ENCODE measurements at places on chromosomes 6 and 20. TPM values are rescaled to one million over a fixed set of nuclear protein-coding genes. Genes with fewer than 3 reads are reported as not detected.
A peak's percentile ranks its signal among the peaks of the same experiment; 100 is the strongest.

GRCh38 chr20:50953196-50953595 lies 5.1 kb downstream of the DPM1 start:
- H3K4me3 ChIP-seq = no peak overlapping the region
- H3K4me1 ChIP-seq = peaks cover 22% of the 10 kb centered on the region
- H3K27me3 ChIP-seq = no peaks in the 10 kb centered on the region
- DNase-seq = no peak

E2F3 gene
- 26.8 TPM for total RNA-seq

DNA sequence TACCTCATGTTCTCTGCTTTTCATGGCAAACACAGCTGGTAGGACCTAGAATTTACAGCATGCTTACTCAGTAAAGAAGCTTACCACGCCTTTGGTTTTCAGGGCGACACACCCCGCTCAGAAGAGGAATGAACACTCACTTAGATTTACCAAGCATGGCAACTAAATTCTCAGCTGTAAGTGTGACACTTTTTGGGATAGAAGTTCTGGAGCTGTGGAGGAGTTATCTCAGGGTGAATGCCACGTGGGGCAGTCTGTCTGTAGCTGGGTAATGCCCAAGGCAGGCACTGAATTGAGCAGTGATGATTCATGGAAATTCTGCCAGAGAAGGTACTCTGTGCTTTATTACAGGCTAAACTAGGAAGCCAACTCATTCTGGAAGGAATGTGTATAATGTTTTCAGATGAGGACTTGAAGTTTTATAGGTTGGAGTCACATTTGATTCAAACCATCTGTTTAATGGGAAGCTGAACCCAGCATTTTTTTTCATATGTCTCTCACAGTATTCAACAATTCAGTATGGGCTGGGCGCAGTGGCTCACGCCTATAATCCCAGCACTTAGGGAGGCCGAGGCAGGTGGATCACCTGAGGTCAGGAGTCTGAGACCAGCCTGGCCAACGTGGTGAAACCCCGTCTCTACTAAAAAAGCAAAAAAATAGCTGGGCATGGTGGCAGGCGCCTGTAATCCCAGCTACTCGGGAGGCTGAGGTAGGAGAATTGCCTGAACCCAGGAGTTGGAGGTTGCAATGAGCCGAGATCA lies 3.5 kb upstream of the PRIM2 start:
- H3K4me3 ChIP-seq = no peak overlapping the region
- H3K27ac ChIP-seq = no peak overlapping the region
- H3K4me1 ChIP-seq = peaks cover 9% of the 10 kb centered on the region
- DNase-seq = no peak

DNA sequence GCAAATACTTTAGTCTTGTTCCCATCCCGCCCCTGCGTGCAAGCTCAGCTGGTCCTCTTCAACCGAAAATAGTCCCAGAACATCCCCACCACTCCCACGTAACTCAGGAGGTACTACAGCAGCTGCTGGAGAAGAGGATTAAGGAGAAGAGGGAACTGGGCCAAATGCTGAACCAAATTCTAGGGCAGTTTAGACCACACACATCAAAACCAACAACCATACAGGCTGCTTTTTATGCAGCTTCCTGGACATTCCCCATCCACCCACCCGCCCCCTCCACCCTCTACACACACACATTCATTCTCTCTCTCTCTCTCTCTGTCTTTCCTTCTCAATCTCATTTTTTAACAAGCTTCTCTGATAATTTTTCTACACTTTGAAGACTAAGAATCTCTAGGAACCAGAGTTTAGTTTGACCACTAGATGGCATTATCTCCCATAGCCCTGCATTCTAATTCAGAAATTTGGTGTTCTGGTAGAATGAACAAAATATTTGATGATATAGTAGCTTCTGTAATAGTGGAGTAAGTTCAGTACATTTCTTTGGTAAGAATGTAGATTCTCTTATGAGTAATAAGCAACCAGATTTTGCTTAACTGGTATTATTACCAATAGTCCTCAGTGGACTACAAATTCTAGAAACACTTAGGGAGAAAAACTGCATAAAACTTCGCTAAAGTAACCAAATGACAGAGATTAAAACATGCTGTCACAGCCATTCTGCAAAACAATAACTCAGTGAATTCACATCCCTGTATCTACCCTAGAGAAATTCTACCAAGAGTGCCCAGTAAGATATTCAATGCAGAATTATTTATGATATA lies 52.1 kb upstream of the BEND6 start:
- no peak overlapping the region for H3K4me3 ChIP-seq
- no peaks in the 10 kb centered on the region for H3K36me3 ChIP-seq
- peaks cover 21% of the 10 kb centered on the region for H3K27me3 ChIP-seq
- DNase-seq = no peak

SIGLEC1 gene
- 0.25 TPM for total RNA-seq

GRCh38 chr20:50190251-50191064 lies at the start of gene CEBPB:
TSS of gene CEBPB (plus strand) at chr20:50190830. CDS start at chr20:50191034, 204 bp downstream.
- DNase-seq = peak; percentile 94
- peaks cover 15% of the 10 kb centered on the region for H3K36me3 ChIP-seq
- H3K27me3 ChIP-seq = peaks cover 3% of the 10 kb centered on the region
- peak within 1 kb of the TSS; percentile 91 for H3K27ac ChIP-seq
- H3K4me1 ChIP-seq = peaks cover 23% of the 10 kb centered on the region

TRIM31 gene
- total RNA-seq = not detected

DNA sequence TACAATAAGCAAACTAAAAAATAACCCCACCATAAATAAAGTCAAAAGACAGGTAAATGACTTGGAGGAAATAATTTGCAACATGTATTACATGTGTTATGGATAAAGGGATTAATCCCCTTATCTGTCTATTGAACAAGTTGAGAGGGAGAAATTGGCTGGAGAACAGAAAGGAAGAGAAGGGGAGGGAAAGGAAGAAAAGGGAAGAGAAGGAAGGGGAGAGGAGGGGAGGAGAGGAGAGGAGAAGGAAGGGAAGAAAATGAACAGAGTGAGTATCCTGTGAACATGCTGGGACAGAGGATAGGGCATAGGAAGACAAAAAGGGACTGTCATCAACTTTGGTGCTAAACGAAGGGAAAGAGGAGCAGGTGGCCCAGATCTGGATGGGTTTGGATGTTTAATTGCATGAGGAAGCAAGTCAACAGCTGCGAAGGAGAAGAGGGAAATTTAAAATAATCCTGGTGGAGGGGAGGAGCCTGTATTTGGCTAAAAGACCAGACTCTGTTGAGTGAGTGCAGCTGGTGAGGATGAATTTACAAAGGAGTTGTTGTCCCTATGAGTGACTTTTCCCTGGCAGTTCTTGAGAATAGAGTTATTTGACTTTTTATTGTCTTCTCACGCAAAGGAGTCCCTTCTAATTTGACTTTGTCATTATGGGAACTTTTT lies 14.2 kb upstream of the SHLD1 start:
- no peak overlapping the region for H3K4me3 ChIP-seq
- peaks cover 4% of the 10 kb centered on the region for H3K27me3 ChIP-seq
- no peaks in the 10 kb centered on the region for H3K36me3 ChIP-seq

DNA sequence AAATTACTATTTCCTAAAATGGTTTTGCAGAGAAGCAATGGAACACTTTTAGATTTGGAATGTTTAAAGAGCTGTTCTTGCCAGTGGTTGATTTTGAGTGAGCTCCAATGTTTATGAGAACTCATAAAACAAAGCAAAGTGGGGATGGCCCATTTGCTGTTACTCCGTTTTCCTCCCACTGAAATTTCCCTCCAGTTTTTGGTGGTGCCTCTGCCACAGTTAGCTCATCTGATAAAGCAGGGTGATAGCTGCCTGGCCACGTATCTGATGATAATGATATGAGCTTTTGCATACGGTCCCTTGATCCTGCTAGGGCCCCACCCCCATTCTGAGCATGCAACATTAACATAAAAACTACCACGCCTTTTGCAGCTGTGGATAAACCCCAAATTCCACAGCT lies 10.4 kb downstream of the CD83 start:
- DNase-seq = no peak
- H3K36me3 ChIP-seq = peaks cover 23% of the 10 kb centered on the region
- peaks cover 14% of the 10 kb centered on the region for H3K4me1 ChIP-seq
- no peak overlapping the region for H3K27ac ChIP-seq
- no peaks in the 10 kb centered on the region for H3K27me3 ChIP-seq

GRCh38 chr20:44644230-44644617 lies 7.3 kb downstream of the ADA start:
- peak overlapping the region; percentile 87 for H3K27ac ChIP-seq
- peak overlapping the region; percentile 68 for H3K4me3 ChIP-seq
- DNase-seq = no peak
- H3K4me1 ChIP-seq = peaks cover 81% of the 10 kb centered on the region
- peaks cover 22% of the 10 kb centered on the region for H3K36me3 ChIP-seq

Measured in activated naive CD8-positive, alpha-beta T cell treated with anti-CD3 and anti-CD28 coated beads, Interleukin-2, amount 10 ng/mL, durations not matched to agents 7 days and 5 days (primary cell).